ENCODE measurements at places on chromosomes 2 and 18. TPM values are rescaled to one million over a fixed set of nuclear protein-coding genes. Genes with fewer than 3 reads are reported as not detected.

GALR1 gene
- polyA plus RNA-seq: not detected

IL18RAP gene
- polyA plus RNA-seq: not detected

B4GALT6 gene
- 3.1 TPM for polyA plus RNA-seq

TUBA3E gene
- polyA plus RNA-seq: not detected

IGFBP2 gene
- polyA plus RNA-seq: 695 TPM

Data from SK-N-SH (cell line).